ENCODE measurements at places on chromosomes 1 and 21. TPM values are rescaled to one million over a fixed set of nuclear protein-coding genes. Genes with fewer than 3 reads are reported as not detected.

DNA sequence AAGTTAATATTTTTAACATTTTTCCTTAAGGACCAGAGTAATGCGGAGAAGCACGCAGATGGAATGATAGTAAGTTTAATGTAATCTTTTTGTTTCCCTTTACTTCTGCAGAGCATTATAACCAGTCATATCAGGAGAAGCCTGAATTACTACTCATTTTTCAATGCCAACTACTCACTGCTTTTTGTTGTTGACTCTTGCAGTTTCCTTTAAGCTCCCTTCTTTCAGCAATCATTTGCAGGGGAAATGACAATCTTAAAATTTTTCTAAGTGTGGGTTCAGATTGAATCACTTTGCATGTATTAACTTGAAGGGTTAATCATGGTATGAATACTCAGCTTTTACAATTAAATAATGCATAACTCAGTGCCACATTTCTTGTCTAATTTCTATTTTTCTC is 122.2 kb downstream of the NRDC start:
- no peak for DNase-seq

- DNase-seq: no peak
Measured at GRCh38 chr1:15180945-15181523, 27.5 kb downstream of the TMEM51 start.

GRCh38 chr1:213988507-213989001 is 781 bp downstream of the PROX1 start:
- DNase-seq: no peak

GRCh38 chr1:59446257-59446901 is 149.5 kb downstream of the FGGY start:
- DNase-seq: no peak

DNA sequence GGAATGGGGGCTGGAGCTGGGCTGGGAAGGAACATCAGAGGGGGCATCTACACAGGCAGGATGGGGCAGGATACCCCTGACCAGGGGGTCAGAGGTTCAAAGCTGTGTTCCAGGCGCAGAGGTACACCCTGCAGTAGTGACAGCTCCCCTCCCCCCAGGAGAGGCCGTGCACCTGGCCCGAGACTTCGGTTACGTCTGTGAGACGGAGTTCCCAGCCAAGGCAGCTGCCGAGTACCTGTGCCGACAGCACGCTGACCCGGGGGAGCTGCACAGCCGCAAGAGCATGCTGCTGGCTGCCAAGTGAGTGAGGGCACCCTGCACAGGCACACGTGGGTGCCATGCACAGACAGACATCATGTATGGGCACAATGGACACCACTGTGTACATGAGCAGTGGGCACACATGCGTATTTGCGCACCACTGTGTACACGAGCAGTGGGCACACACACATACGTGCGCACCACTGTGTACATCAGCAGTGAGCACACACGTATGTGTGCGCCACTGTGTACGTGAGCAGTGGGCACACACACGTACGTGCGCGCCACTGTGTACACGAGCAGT is 17.4 kb downstream of the TFAP2E start:
- DNase-seq: peak; percentile 67

DNA sequence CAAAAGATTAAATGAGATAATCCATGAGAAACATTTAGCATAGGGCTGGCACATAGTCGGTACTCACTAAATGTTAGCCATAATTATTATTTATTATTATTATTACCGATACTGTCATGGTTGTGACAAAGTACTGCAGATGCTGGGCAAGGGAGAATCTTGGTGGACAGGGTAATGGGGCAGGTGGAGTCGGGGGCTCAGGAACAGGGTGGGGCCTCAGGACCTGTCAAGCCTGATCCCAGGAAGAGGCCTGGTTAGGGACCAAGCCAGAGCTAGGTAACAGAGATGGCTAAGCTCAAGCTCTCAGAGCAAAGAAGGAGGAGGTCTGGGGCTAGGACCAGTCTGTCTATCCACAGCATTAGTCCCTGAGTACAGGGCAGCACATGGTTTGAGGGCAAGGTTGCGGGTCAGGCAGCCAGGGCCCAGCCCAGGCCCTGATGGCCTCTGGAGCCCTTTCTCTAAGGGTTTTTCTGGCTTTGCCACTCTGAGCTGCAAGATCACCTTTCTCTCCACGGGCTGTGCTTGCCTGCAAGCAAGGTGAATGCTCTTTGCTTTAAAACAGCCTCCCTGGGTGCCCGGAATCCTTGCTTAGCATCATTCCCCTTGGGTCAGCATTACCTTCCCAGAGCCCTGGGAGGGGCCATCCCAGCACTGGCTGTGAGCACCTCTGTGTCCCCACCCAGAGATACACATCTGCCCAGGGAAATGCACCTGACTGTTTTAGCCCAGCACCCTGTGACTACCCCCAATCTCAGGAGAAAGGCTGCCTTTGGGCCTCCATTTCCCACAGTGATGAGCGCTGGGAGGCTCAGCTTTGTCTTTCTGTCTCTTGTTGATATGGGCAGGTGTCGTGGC is 572.0 kb downstream of the PTPRU start:
- DNase-seq: no peak

- no peak for DNase-seq
Measured at GRCh38 chr1:230778916-230779590, 31.9 kb downstream of the CAPN9 start.

CR1 gene
- total RNA-seq: 1.6 TPM

GRCh38 chr21:30480145-30480544 is at the start of gene KRTAP19-1:
Gene KRTAP19-1, minus strand, starts transcription at chr21:30480367. Its CDS starts 50 bp downstream, at chr21:30480317.
- no peak for DNase-seq

- DNase-seq: no peak
Measured at GRCh38 chr1:167120899-167121298, 27.0 kb downstream of the STYXL2 start.

GRCh38 chr21:42411891-42412635 is 8.4 kb downstream of the UBASH3A start:
- peak; percentile 77 for DNase-seq

ASPM gene
- 2.8 TPM for total RNA-seq

DNA sequence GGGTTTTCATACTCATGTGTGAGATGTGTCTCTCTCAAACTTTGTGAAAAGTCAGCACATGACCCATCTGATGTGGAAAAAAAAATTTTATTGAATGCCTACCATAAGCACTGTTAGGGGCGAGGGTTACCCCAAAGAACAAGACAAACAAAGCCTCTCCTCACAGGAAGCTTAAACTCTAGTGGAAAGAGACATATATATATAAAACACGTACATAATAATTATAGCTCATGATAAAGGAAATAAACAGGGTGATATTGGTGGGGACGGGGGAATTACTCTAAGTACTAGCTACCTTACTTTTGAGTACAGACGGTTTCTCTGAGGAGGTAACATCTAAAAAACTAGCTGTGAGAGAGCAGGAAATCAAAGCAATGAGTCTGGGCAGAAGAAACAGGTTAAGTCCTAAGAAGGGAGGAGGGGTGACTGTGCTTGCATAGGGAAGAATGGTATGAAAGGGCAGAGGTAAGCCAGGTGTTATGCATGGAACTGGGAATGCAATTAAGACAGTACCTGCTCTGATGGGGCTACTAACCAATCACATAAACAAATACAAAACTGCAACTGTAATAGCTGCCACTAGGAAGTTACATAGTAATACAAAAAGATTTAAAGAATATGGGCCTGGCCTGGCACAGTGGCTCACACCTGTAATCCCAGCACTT is 4.5 kb downstream of the LIN9 start:
- no peak for DNase-seq

DNA sequence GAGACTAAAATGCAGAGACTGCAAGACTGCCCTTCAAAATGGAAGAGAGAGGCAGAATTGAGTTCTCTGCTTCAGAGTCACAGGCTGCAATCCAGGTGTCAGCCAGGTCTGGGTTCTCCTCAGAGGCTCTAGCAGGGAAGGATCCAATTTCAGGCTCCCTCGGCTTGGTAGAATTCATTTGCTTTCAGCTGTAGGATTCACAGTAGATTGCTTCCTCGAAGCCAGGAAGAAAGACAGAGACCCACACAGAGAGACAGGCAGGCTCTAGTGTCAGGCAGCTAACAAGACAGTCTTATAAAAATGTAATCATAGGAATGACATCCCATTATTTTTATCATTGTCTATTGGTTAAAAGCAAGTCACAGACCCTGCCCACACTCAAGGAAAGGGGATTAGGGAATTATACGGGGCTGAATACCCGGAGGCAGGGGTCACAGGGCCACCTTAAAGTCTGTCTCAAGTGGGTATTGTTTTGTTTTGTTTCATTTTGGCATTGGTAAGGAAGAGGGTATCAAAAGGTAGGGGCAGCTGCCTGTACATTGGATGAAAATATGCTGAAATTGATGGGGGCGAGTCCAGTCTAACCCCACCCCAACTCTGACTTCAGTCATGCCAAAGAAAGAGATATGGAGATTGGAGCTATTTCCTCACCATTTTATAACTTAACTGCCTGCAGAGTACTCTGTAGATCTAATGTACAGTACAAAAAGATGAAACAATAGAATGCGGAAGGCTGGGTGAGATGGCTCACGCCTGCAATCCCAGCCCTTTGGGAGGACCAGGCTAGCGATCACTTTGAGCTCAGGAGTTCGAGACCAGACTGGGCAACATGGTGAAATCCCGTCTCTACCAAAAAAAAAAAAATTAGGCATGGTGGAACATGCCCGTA is 9.5 kb upstream of the TBCE start:
- no peak for DNase-seq

DNA sequence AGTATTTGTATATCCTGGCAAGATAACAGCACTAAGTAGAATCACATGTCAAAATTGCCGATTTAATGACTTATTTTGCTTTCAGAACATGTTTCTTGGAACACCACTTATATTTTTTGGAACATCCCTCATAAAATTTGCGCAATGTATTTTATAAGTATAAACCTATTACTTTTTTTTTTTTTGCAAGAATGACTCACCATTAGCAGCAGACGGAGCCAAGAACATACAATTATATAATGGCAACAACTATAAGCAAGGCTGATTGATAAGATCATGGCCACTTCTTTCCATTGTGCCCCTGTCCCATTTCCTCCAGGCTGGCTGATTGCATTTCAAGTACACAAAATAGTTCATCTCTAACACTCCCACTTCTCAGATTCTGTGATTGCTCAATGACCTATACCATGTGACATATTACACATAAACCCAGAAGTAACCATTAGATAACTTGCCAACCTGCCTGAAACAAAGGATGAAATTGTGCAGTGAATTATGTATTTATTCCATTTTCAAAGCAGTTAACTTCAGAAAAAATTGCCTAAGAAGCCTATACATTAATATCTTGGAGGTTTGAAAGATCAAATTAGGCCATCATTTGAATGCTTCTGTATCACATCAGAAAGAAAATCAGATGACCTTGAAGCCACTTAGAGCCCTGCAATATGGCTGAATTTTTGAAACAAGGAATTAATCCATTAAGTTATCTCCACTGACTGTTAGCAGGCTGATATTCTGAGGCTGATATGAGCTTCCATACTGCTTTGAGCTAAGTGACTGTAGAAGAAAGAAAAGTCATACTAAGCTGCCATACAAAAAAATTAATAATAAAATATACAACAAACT is 77.8 kb upstream of the PRMT6 start:
- no peak for DNase-seq

SAMSN1 gene
- total RNA-seq: 3.4 TPM

DNA sequence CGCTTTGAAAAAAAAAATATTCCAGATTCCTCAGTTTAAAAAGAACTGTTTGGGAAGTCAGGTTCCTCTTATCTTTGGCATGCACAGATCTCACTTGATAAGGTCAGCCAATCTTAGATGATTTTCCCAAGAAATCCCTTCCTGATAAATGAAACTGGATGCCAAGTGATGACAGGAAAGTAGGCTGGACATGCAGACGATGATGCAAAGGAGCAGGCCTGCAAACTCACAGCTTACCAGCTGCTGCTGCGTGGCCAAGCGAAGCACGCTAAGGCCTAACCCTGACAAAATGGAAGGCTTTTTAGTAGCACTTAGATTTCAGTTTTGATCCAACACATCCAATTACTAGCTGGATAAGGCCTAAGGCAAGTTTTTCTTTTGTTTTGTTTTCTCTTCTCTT is 10.1 kb downstream of the TADA1 start:
- DNase-seq: no peak

GPR37L1 gene
- total RNA-seq: not detected

SPRR4 gene
- 31.1 TPM for total RNA-seq

TOMM20 gene
- total RNA-seq: 114 TPM

- no peak for DNase-seq
Measured at GRCh38 chr1:65104854-65105534, 43.0 kb upstream of the AK4 start.

- no peak for DNase-seq
Measured at GRCh38 chr1:184053881-184054280, 2.4 kb downstream of the TSEN15 start.

DNA sequence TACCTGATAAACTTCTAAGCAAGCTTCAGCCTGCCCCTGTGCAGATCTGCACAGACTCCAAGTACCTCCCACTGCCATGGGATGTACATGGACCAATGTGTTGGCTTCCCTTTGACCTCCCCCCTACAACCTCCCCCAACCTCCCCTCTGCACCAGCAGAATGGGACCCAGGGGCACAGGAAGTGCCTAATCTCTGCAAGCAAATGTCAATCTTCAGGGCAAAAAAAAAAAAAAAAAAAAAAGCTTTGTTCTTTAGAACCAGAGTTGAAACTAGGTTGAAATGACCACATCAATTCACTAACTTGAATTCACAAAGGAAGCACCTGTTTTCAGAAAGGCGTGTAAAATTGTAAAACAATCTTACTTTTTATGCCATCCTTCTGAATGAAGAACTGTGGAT is 53.9 kb upstream of the TIAM1 start:
- DNase-seq: peak; percentile 40

ERO1B gene
- total RNA-seq: 3.3 TPM

DNA sequence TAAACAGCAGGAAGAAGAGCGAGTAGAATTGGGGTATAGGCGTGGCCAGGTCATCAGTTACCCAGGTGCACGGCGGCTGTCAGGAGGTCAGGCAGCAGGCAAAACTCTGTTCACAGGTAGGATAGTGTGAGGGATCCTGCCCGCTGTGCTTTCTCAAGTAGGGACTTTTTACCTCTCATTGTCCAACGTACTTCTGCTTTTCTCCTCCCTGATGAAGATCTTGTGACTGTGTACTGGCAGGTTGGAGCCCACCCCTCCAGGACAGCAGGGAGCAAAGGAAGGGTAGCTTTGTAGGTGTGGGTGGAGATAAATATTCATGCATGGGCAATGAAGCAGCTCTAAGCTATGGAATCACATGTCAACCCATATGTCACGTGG is 373.5 kb downstream of the KIF26B start:
- DNase-seq: no peak

FMO5 gene
- total RNA-seq: 17.2 TPM

VWA1 gene
- total RNA-seq: 31.3 TPM

TCHH gene
- 0.39 TPM for total RNA-seq

- DNase-seq: no peak
Measured at GRCh38 chr1:71586030-71586429, 505.2 kb upstream of the ZRANB2 start.

- no peak for DNase-seq
Measured at GRCh38 chr1:6358144-6358624, 35.4 kb downstream of the ACOT7 start.

Measured in lower leg skin (tissue), 4 donors.